ENCODE measurements at places on chromosomes 1 and 21. TPM values are rescaled to one million over a fixed set of nuclear protein-coding genes. Genes with fewer than 3 reads are reported as not detected.
A peak's percentile ranks its signal among the peaks of the same experiment; 100 is the strongest.

DNA sequence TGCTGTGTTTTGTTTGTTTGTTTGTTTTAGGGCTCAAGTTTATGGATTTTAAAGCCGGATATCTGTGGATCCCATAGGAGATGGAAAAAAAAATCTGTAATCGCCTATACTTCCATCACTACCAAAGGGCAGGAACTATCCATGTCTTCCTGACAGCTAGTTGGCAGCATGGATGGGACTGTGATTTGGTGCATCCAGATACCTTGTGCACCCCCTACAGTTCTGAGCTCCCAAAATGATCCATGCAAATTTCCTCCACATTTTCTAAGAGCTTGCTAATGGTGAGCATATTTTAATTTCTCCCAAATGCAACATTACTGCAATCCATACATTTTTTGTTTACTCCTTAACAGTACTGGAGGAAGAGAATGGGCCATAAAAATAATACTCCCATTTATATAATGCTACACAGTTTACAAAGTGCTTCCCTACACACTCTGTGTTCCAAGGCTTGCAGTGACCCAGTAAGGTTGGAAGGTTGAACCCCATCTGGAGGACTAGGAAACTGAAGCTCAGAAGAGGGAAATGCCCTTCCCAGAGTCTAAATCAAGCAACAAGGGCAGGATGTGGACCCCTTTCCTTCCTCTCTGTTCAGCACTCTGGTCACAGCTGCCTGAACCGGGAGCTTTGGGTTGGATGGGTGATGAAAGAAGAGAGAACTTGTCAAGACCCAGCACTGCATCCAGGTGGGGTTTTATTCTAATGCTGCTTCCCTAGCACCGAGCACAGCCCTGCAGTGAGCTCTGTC is 48.0 kb downstream of the CAPN8 start:
- no peak for DNase-seq

- DNase-seq: no peak
Measured at GRCh38 chr1:30452170-30452569, 271.2 kb downstream of the MATN1 start.

GRCh38 chr1:202664083-202664482 is 46.2 kb downstream of the SYT2 start:
- DNase-seq: no peak

- no peak for DNase-seq
Measured at GRCh38 chr1:84687714-84688462, 2.4 kb downstream of the SSX2IP start.

- DNase-seq: no peak
Measured at GRCh38 chr1:239719642-239720258, 333.4 kb downstream of the CHRM3 start.

The SEC16B gene
- 32.1 TPM for total RNA-seq

- peak; percentile 61 for DNase-seq
Measured at GRCh38 chr1:208248307-208248801, 4.2 kb upstream of the PLXNA2 start.

GRCh38 chr1:239306426-239306825 is 79.9 kb upstream of the CHRM3 start:
- DNase-seq: peak; percentile 17

DNA sequence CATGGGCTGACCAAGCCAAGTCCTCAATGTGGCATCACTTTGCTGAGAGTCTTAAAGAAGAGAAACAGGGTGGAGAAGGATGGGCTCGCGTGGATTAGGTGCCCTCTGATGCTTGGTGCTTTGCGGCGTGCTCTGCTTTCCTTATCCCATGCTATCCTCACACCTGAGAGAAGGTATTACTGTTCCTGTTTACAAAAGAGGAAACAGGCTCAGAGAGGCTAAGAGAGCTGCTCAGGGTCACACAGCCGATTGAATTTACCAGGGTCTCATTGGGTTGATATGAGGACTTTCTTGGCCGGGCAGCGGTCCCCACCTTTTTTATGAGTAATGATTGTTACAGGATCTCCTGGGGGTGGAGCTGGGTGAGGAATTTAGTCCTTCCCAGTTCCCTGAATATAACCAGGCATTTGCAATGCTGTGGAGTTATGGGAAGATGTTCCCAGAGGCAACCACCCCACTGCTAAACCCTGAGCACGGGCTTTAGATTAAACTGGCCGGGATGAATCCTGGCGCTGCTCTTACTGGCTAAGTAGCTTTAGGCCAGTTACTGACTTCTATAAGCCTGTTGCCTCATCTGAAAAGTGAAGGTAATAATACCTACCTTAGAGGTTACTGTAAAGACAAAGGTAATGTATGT is 4.5 kb downstream of the ASCL5 start:
- no peak for DNase-seq

DNA sequence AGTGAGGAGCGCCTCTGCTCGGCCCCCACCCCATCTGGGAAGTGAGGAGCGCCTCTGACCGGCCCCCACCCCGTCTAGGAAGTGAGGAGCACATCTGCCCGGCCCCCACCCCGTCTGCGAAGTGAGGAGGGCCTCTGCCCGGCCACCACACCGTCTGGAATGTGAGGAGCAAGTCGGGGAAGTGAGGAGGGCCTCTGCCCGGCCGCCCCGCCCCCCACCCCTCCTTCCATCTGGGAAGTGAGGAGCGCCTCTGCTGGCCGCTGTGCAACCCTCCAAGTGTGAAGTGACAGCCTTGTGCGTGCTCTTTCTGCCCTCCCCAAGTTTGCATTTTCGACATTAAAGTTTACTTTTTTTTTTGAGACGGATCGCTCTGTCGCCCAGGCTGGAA is 5.1 kb upstream of the ZZZ3 start:
- DNase-seq: no peak

DNA sequence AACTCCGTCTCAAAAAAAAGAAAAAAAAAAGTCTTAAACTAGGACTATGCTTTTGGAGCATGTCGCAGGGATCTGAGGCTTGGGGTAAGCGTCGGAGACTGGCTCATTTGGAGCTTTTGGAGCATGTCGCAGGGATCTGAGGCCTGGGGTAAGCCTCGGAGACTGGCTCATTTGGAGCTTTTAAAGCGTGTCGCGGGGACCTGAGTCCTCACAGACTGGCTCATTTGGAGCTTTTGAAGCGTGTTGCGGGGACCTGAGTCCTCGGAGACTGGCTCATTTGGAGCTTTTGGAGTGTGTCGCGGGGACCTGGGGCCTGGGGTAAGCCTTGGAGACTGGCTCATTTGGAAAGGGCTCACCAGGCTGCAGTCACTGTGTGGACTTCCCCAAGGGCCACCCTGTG is 13.6 kb upstream of the TSPEAR start:
- no peak for DNase-seq

GRCh38 chr1:109807402-109807801 is 43.7 kb upstream of the EPS8L3 start:
- no peak for DNase-seq

The ARTN gene
- 1.2 TPM for total RNA-seq

GRCh38 chr1:26733982-26734381 is 38.2 kb downstream of the ARID1A start:
- DNase-seq: no peak

GRCh38 chr1:68703921-68704354 is 207.1 kb upstream of the DEPDC1 start:
- no peak for DNase-seq

- DNase-seq: peak; percentile 31
Measured at GRCh38 chr1:228073857-228074545, 8.5 kb upstream of the ARF1 start.

DNA sequence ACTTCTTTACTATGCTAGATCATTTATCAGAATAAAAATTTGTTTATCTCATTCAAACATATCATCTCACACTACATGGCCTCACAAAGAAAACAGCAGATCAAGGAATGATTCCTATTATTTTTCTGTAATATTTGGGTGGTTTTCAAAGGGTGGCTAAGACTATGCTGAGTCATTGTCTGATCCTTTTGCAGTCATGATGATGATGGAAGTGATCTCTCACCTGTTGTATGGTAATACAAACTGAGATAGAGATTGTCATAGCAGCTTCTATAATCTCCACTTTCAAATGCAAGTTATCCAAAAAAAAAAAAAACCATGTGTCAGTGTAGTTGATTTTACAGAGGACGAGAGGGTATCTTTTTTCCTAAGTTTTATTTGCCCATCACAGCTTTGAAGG is 37.2 kb upstream of the GBP5 start:
- DNase-seq: no peak

DNA sequence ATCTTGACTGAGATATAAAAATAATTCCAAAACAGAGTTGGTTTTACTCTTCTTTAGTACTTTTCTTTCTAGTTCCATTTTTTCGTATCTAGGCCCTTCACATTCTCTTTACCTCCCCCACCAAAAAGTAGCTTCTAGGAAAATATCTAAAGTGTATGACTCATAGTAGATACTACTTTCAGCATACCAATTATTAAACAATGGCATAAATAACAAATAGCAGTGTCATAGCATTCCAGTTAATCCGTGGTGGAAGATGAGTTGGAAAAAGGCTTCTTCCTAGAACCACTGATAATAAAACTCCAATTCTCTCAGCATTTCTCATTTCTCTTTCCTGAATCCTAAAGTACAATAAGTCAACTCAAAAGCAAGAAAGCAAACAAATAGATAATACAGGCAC is 859.0 kb upstream of the B3GALT2 start:
- DNase-seq: no peak

DNA sequence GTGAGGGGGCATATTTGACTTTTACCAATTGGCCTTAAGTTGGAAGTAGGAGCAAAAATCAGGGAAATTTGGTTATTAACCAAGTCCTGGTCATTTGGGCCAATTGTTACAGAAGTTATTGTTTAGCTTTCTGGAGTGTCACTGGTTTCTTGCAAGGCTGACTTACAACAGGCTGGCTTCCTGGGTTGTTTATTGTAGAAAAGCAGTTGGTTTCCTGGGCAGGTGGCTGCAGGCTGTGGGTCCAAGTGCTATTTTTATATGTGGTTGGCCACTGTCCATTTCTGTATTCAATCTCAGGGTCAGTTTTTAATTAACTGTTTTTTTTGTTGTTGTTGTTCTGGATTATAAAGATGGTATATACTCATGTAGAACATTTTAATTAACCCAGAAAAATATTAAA is 174.1 kb downstream of the KCNJ6 start:
- no peak for DNase-seq

The KRTAP11-1 gene
- not detected for total RNA-seq

DNA sequence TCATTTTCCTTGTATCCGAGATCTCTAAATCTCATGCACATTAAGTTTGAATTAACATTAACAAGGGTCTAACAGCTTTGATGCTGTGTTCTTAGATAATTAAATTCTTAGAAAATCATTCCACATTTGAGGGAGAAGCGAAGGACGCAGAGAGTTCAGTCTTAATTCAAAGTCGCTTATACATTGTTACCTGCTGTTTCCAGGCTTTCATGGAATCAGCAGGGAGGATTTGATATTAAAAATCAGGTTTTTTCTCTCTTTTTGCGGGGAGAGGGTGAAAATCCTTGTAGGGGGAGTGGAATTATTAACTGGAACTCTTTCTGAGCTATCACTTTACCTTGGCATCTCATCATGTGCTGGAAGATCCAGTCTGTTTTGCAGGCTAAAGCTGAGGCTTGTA is 27.7 kb upstream of the DAB1 start:
- DNase-seq: no peak

GRCh38 chr1:214494706-214495105 is 56.7 kb downstream of the PTPN14 start:
- DNase-seq: no peak

DNA sequence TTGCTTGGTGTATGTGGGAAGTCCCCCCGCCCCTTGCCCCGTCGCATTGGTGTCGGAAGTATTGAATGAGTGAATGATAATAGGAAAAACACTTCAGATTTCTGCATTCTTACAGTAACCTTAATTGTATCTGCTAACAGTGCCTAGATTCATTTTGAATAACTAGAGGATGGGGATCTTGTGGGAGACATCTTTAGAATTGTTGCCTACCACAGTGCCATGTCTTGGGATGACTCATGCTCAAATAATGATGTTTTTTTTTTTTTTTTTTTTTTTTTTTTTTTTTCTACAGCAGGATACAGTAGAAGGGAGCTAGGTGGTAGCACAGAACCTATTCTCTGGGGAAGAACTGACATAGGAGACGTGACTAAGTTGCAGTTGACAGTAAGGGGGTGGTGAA is 237.9 kb downstream of the USP25 start:
- no peak for DNase-seq

DNA sequence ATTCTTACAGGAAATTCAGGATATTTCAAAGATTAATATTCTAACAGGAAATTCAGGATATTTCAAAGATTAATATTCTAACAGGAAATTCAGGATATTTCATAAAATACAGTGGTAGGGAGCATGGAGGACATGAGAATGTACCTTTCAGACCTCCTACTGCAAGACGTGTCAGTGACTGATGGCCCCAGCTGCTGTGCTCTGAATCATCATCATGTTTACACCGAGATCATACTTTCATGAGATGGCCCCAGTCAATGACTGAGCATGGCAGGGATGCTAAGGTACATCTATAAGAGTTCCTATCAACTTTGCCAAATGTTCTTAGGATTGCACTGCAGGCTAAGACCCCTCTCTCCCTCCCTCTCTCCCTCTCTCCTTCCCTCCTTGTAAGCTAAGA is 69.0 kb downstream of the HFM1 start:
- no peak for DNase-seq

DNA sequence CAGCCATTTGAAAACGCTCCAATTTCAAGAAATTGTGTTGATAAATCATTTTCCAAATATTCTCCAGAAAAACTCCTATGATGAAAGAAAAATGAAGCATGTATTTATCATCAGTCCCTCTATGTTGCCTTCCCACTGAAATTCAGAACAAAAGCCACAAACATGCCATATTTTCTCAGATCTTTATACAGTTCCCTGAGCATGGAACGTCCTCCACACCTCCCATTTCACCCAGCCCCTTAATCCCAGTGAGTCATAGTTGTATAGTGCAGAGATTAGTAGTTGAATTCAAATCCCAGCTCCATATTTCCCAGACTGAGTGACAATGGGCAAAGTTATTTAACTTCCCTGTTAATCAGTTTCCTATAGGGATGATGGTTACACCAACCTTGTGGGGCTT is 20.6 kb upstream of the NPL start:
- no peak for DNase-seq

The RGS13 gene
- total RNA-seq: not detected

- no peak for DNase-seq
Measured at GRCh38 chr1:161197560-161198193, 1.2 kb downstream of the ADAMTS4 start.

Measured in stomach (tissue), 19 donors.